ENCODE measurements at places on chromosomes 7 and 10. TPM values are rescaled to one million over a fixed set of nuclear protein-coding genes. Genes with fewer than 3 reads are reported as not detected.

DNA sequence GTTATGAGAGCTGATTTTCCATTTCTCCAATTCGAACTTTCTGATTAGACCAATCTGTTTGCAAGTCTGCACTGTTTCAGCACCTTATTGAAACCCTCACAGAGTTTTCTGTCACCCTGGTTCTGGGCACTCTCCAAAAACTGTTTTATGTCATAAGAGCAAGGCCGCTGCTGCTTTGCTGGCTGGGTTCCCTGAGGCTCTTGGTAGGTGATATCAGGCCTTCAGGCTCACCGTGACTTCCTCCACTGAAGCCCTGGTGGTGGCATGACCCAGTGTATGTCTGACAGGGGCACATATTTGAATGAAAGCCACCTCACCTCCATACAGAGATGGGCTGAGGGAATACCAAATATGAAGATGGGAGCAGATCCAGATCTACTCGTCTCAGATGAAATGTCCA, 8.3 kb downstream of the RABGEF1 start:
- ATAC-seq: no peak

TAS2R4 gene
- 2.8 TPM for total RNA-seq

RUFY2 gene
- total RNA-seq: 12.3 TPM

- ATAC-seq: no peak
Measured at GRCh38 chr7:26480156-26480555, 188.5 kb downstream of the SNX10 start.

ENO4 gene
- not detected for total RNA-seq

CCDC3 gene
- total RNA-seq: 0.26 TPM

DNA sequence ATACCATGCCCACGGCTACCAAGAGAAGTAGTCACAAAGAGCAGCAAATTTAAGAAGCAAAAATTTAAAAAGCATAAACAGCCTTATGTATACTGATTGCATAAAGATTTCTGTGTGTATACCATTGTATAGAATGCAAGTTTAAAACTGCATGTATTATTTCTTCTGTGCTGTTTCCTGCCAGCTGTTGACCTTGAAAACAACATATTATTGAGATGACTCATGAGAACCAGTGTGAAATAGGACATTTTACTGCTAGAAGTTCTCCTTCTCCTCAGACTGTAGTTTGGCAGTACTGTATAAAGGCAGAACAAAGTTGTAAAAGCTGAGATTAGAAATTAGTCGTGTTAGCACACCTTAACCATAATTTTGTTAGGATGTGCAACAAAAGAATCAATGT, 42.3 kb upstream of the SGCE start:
- ATAC-seq: no peak

GRCh38 chr7:882336-883035, 6.1 kb downstream of the GET4 start:
- no peak for ATAC-seq

DNA sequence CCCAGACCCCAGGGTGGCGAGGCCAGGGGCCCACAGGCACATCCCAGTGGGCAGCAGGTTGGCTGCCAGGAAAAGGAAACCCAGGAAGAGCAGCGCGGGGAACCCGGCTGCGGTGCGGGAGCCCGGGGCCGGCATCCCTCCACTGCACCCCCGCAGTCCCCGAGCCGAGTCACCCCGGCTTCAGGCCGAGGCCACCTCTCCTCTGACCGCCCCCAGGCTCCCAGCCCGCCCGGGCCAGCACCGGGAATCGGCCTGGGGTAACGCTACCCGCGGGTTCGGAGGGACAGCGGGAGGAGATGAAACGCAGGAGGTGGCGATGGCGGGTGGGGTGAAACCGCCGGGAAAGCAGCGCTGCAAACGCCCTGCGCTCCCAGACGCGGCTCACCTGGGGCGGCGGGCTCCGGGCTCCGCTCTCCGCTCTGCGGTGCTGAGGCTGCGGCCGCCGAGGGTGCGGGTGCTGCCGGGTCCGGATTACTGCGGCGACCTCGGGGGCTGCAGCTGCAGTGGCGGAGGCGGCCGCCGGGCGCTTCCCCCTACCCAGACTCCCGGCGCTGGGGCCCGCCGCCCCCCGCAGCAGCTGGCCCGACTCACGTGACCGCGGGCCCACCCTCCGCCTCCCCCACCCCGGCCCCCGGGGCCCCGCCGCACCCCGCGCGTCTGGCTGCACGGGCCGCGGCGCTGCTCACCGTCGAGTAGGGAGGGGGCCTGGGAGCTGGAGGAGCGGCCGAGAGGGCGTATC, at the start of gene SCRN1:
TSS of gene SCRN1 (minus strand) at position 545 of the 739 bp plus-strand sequence. CDS start 20,734 bp downstream, outside the sequence.
- ATAC-seq: peak; percentile 58

GRCh38 chr7:44087911-44088838, 5.8 kb upstream of the POLM start:
- ATAC-seq: no peak

TUBB8 gene
- not detected for total RNA-seq

TCERG1L gene
- total RNA-seq: not detected

COBL gene
- not detected for total RNA-seq

- ATAC-seq: no peak
Measured at GRCh38 chr7:36128448-36129047, 24.5 kb upstream of the EEPD1 start.

- no peak for ATAC-seq
Measured at GRCh38 chr10:26647602-26648244, 49.8 kb upstream of the PDSS1 start.

DNAH11 gene
- 0.52 TPM for total RNA-seq
